ENCODE measurements at places on chromosomes 12 and 14.

DNA sequence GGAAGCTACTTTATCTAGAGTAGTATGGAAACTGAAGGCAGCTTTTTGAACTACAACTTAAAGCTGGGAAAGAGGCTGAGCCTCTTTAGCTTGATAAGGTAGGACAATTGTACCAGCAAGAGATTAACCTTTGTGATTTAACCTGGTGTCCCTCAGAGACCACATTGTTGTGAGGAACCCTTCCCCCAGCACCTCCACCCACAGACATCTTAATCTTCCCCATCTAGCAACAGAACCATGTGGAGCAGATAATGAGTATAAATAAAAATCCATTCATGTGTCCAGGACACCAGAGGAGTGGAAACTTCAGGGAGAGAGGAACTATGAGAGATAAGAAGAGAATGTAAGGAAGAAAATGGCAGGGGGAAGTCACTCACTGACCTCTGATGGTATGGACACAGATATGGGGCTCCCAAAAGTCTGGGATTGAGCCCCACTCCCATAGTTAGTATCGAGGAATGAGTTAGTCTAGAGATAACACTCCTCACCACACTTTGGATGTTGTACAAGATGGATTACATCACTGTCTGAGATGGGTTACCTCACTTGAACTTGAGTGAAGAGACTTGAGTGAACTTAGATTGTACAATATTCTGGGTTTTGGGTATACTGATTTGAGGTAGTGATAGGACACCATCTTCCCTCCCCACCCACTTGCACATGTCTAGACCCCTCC, 33.9 kb upstream of the SLC38A2 start:
- DNase-seq, result no peak

GRCh38 chr14:100495917-100496316, 91.3 kb downstream of the BEGAIN start:
- no peak for DNase-seq

GRCh38 chr14:64196056-64196455, 98.1 kb downstream of the ESR2 start:
- DNase-seq, result no peak

DNA sequence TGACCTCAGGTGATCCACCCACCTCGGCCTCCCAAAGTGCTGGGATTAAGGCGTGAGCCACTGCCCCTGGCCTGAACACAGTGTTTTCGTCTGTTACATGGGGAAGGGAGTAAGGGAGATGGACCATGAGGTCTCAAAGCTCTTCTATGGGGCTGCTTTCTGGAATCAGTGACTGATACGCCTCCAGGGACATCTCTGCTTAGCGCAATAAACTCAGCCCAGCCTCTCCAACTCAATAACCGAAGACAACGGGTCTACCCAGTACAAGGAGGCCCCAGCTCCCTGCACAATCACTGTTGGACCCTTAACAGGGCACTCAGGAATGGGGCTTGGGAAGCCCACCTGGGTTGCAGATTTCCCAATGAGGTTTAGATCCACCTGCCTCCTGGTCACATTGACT, 42.6 kb upstream of the CHGA start:
- DNase-seq, result no peak

GRCh38 chr12:93682846-93683261, 5.7 kb downstream of the CRADD start:
- no peak for DNase-seq

DNA sequence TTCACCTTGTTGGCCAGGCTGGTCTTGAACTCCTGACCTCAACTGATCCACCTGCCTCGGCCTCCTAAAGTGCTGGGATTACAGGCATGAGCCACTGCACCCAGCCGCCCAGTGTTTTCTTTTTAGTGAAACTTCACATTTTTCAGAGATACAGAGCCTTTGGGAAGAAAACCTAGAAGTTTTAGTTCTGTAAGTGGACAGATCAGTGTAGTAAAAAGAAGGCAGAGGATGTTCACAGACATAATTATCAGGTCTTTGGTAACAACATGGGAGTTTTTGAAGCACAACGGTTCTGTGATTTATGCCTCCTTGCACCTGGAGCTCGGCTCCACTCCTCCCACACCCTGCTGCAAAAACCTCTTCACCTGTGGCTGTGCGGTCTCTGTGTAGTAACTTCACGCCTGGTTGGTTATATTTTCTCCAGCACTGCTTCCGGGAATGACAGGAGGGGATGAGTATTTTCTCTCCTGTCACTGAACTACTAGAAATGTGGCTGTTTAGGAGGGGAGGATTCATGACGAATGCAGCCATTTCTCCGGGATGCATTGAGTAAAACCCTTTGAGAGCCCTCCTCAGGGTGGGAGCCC, 67.0 kb downstream of the ARF6 start:
- DNase-seq, result no peak

Data from progenitor cell of endocrine pancreas (in vitro differentiated cells).